Neural crest cell (in vitro differentiated cells): ENCODE measurements at places on chromosomes 7 and 10. TPM values are rescaled to one million over a fixed set of nuclear protein-coding genes. Genes with fewer than 3 reads are reported as not detected.

The ZDHHC4 gene
- 74.3 and 78.6 TPM in 2 replicates for total RNA-seq

The RARRES2 gene
- total RNA-seq = 24.4 and 26.3 TPM in 2 replicates

The UCMA gene
- not detected in 2 replicates for total RNA-seq

DNA sequence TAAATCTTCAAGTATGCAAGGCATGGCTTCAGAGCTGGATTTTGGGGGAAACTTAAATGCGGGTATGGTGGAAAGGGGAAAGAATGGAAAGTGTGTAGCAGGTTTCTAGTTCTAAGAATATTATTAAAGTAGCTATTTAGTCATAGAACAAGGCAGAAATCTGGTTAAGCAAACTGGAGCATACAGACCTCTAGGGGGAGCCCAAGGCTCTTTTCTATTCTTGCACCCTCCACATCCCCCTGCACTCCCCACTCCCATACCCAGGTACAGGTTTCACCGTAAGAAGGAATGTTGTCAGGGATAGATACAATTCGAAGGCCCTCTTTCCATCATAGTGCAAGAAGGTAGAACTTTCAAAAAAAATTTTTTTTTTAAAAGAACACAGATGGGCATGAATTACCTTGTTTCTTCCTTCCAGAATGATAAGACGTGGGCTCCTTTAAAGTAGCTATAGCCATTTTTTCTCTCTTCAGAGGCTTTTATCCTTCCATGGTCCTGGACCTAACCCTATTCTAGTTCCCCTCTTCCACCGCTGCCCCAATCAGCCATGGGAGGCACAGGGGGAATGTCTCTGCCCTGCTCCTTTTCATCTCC lies 41.5 kb upstream of the SMIM30 start:
- H3K4me1 ChIP-seq = no peaks in the 10 kb centered on the region
- H3K4me3 ChIP-seq = no peak overlapping the region
- H3K36me3 ChIP-seq = no peaks in the 10 kb centered on the region
- peaks cover 23% of the 10 kb centered on the region for H3K27me3 ChIP-seq
- no peak overlapping the region for H3K27ac ChIP-seq
- DNase-seq = peak; percentile 6

GRCh38 chr7:81715984-81716588 lies 53.8 kb downstream of the HGF start:
- no peak overlapping the region for H3K27ac ChIP-seq
- no peak overlapping the region for H3K4me3 ChIP-seq

DNA sequence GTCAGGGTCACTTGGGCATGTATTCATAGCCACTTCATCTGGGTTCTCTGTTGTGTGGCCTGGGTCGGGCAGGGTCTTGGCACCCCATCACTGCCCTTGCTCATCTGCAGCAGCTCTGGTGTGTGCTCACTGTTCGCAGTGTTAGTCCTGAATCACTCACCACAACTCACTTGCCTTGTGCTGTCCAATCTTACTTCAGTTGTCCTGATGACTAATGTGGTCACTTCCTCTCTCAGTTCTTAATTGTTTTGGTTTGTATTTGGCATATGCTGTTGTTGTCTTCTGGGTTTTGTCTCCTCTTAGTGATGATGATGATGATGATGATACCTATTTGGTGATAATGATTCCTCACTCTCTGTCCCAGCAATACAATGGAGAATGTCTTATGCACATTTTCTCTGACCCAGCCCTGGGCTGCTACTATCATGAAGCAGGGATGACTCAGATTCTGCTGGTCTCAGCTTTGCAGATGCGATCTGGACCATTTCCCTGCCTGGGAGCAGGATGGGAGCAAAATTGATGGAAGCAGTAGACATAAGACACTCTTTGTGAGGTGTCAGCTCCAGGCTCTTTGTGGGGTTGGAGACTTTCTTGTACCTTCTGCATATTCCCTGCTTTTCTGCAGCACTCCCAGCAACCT lies 17.0 kb downstream of the ADRA2A start:
- H3K4me3 ChIP-seq = no peak overlapping the region
- no peaks in the 10 kb centered on the region for H3K36me3 ChIP-seq
- H3K27me3 ChIP-seq = peaks cover 23% of the 10 kb centered on the region
- DNase-seq = no peak

DNA sequence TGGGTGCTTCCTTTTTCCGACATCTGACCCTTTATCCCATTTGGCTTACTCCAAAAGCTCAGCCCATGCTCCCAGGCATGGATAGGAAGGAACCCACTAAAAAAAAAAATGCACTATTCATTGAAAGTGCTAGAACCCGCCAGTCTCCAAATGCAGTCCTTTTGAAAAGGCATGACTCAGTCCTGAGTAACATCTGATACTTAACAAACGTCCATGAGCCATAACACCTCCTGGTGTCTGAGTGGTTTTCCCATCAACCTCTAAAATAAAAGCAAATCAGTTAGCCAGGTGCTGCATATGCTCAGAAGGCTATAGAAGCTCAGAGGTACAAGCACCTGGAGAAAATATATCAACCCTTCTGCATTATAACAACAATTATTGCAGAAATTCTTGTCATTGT lies 45.0 kb upstream of the CACUL1 start:
- DNase-seq = no peak
- H3K4me3 ChIP-seq = no peak overlapping the region
- H3K27me3 ChIP-seq = peaks cover 9% of the 10 kb centered on the region
- H3K27ac ChIP-seq = no peak overlapping the region
- peaks cover 8% of the 10 kb centered on the region for H3K4me1 ChIP-seq
- H3K36me3 ChIP-seq = peaks cover 4% of the 10 kb centered on the region

- no peak within 1 kb of the TSS for H3K4me3 ChIP-seq
- H3K4me1 ChIP-seq = no peaks in the 10 kb centered on the region
- DNase-seq = no peak
- H3K27me3 ChIP-seq = no peaks in the 10 kb centered on the region
- no peak within 1 kb of the TSS for H3K27ac ChIP-seq
Measured at GRCh38 chr7:37683246-37684120, at the start of gene GPR141. GPR141 (plus strand) TSS chr7:37683766; CDS start chr7:37740394, 56,628 bp downstream.

DNA sequence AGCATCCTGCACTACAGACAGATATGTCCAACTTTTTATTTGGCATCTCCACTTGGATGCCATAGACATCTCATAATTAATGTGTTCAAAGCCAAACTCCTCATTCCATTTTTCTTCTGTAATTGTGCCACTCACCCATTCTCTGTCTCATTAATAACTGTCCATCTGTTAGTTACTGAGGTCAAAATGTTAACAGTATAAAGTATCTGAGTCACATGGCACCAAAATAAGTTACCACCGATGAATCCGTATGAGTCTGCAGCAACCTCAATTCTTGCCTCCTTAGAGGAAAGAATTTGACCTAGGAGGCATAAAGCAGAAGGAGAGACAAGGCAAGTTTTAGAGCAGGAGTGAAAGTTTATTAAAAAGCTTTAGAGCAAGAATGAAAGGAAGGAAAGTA lies 16.5 kb upstream of the NT5C3A start:
- H3K4me1 ChIP-seq = no peaks in the 10 kb centered on the region
- no peak overlapping the region for H3K27ac ChIP-seq
- no peak overlapping the region for H3K4me3 ChIP-seq
- H3K27me3 ChIP-seq = peaks cover 38% of the 10 kb centered on the region
- H3K36me3 ChIP-seq = no peaks in the 10 kb centered on the region
- no peak for DNase-seq

- no peaks in the 10 kb centered on the region for H3K36me3 ChIP-seq
- H3K27me3 ChIP-seq = peaks cover 3% of the 10 kb centered on the region
- no peak for DNase-seq
- H3K4me3 ChIP-seq = no peak overlapping the region
Measured at GRCh38 chr7:134561-135256, 57.7 kb upstream of the FAM20C start.
